Midbrain (tissue), 1 donor: ENCODE measurements at places on chromosomes 7 and 10.

DNA sequence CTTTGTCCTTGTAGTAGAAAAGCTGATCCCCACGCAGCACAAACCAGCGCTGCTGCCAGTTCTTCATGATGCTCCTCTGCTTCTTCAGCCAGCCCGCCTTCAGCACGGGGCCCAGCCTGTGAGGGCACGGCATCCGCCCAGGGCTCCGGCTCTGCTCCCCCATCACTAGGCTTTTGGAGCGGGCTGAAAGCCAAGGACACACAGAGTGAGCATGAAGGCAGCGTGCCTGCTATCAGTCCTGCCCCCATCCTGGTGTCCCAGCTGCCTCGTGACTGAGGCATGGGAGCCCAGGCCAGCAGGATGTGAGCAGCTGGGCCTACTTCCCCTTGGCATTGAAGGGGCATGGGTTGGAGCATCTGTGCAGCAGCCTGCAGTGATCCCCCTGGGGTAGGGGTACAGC lies 21.9 kb downstream of the ARHGAP22 start:
- peak; percentile 32 for DNase-seq

DNA sequence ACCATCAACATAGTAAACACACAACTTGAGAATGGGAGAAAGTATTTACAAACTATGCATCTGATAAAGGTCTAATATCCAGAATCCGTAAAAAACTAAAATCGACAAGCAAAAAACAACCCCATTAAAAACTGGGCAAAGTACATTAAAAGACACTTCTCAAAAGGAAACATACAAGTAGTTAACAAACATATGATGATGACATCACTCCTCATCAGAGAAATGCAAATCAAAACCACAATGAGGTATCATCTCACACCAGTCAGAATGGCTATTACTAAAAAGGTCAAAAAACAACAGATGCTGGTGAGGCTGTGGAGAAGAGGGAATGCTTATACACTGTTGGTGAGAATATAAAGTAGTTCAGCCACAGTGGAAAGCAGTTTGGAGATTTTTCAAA lies 125.1 kb downstream of the TFPI2 start:
- DNase-seq = no peak

GRCh38 chr7:73960548-73960947 lies 67.4 kb upstream of the ELN start:
- no peak for DNase-seq

- DNase-seq = no peak
Measured at GRCh38 chr10:76902949-76903348, 734.7 kb downstream of the KCNMA1 start.

DNA sequence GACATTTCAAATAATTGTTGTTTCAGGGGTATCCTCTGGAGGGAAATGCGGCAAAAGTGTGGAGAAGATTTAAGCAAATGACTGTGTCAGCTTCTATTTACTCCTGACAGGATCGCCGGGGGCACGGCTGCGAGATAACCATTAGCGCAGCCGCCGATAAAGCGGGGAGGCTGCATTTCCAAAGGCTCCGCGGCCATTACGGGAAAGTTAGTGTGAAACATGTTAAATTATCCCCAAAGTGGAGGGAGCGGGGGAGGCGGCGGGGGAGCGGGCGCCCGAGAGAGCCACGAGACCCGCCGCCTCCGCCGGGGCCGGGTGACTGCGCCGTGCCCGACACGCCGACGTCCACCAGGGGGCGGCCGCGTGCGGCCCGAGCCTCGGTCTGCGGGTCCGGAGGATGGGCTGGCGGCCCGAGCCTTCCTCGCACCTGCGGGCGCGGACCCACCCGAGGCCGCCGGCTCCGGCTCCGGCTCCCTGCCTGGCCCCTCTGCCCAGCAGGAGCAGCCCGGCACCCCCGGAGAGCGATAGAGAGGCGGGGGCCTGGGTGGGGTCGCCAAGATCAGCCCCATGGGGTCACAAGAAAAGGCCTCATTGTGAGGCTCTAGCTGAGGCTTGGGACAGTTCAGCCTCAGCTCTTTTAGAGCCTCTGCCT lies 74.4 kb upstream of the PAX2 start:
- DNase-seq = no peak

DNA sequence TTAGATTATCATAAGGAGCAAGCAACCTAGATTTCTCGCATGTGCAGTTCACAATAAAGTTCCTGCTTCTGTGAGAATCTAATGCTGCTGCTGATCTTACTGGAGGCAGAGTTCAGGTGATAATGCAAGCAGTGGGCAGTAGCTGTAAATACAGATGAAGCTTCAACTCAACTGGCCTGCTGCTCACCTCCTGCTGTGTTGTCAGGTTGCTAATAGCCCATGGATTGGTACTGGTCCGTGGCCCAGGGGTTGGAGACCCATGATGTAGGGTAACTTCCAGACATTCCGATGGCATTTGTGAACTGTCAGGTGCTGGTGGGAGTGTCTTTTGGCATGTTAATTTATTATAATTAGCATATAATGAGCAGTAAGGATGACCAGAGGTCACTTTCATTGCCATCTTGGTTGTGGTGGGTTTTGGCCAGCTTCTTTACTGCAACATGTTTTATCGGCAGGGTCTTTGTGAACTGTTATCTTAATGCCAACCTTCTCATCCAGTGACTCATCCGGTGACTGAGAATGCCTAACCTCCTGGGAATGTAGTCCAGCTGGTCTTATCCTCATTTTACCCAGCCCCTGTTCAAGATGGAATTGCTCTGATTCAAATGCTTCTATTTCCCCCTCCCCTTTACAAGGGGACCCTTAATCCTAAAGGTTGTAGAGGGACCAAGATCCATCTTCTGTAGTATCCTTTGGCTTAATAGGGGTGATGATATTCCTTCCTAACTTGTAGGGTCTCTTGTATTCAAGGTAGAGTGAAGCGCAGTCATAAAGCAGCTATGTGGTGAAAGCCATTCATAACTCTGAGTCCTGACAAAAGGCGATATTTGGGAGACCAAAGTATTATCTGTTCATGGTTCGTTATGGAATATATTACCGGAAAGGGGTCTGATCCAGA lies 165.8 kb downstream of the CCSER2 start:
- no peak for DNase-seq

GRCh38 chr10:129079705-129080104 lies 387.3 kb upstream of the MGMT start:
- peak; percentile 61 for DNase-seq

GRCh38 chr7:103394566-103394965 lies 47.1 kb downstream of the PSMC2 start:
- no peak for DNase-seq

- DNase-seq = no peak
Measured at GRCh38 chr7:155327590-155328320, 30.1 kb downstream of the INSIG1 start.

- no peak for DNase-seq
Measured at GRCh38 chr7:70113078-70113477, 514.8 kb downstream of the AUTS2 start.

GRCh38 chr10:35778306-35778705 lies 136.2 kb upstream of the FZD8 start:
- peak; percentile 2 for DNase-seq

- DNase-seq = no peak
Measured at GRCh38 chr10:107631876-107632275, 467.4 kb upstream of the SORCS1 start.

DNA sequence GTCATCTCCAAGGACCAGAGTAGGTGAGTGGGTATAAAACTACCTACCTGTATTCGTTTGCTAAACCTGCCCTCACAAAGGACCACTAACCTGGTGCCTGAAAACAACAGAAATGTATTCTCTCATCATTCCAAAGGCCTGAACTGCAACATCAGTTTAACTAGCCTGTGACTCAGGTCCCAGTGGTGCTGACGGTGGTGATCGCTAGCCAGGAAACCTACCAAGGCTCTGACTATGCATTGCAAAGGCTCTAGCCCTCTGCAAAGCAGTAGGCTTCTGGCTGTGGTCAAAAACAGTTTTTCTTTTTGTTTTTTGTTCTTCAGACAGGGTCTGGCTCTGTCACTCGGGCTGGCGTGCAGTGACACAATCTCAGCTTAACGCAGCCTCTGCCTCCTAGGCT lies 107.5 kb downstream of the NPTX2 start:
- DNase-seq = no peak

- DNase-seq = no peak
Measured at GRCh38 chr10:5952731-5953385, 24.5 kb downstream of the IL15RA start.

- DNase-seq = no peak
Measured at GRCh38 chr7:35860664-35861063, 59.8 kb downstream of the SEPTIN7 start.

DNA sequence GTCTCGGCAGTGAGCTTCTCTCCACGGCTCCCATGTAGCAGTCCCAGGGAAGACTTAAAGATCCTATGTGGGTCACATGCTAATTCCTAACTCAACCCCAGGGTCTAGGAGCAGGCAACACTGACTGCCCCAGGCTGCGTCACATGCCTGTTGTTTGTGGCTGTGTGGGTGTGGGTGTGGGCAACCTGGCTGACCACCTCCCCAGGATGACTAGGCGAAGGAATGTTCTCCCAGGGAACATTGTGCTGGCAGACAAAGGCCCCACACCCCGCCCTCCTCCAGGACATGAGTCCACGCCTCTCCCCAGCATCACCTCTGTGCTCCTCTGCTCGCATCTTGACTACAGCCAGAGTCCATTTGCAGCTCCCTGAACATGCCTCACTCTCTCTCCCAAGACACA lies 30.3 kb downstream of the SLC29A3 start:
- no peak for DNase-seq

DNA sequence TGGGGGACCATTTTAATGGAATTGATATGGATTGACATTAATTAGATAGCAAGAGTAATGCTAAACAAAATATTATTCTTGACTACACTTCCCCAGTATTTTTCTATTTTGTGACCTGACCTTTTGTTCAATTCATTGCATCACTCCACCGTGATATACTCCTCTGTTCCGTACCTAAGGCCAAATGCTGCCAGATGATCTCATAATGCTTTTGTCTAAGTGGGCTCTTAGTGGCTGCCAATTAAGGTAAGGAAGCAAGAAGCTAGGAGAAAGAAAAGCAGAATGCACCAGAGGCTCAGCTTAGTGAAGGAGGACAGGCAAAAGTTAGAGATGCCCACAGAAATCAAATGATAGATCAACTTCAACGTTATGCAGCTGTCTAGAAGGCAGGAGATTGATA lies 36.4 kb downstream of the FEZF1 start:
- DNase-seq = no peak
